B cell (primary cell): ENCODE measurements at places on chromosomes 7 and 10. TPM values are rescaled to one million over a fixed set of nuclear protein-coding genes. Genes with fewer than 3 reads are reported as not detected.
A peak's percentile ranks its signal among the peaks of the same experiment; 100 is the strongest.

The CPEB3 gene
- 1.6 and 2.0 TPM in 2 replicates for polyA plus RNA-seq

The TAS2R41 gene
- not detected in 2 replicates for polyA plus RNA-seq

The FEZF1 gene
- polyA plus RNA-seq: not detected in 2 replicates

The ELOVL3 gene
- not detected in 2 replicates for polyA plus RNA-seq

The ZNF365 gene
- polyA plus RNA-seq: 0.03 and 0.06 TPM in 2 replicates

The GDF2 gene
- polyA plus RNA-seq: not detected in 2 replicates

The NPY4R gene
- polyA plus RNA-seq: not detected in 2 replicates

The APBB1IP gene
- polyA plus RNA-seq: 60.1 and 69.5 TPM in 2 replicates

The TPST1 gene
- 17.0 and 25.4 TPM in 2 replicates for polyA plus RNA-seq

The SLC26A3 gene
- polyA plus RNA-seq: not detected in 2 replicates

The HOXA2 gene
- polyA plus RNA-seq: not detected in 2 replicates

The OR2A12 gene
- not detected in 2 replicates for polyA plus RNA-seq

- DNase-seq: no peak
Observed at GRCh38 chr10:81917666-81918065, 42.7 kb downstream of the NRG3 start.

- no peak for DNase-seq
Observed at GRCh38 chr7:104089612-104090011, 100.2 kb upstream of the RELN start.

DNA sequence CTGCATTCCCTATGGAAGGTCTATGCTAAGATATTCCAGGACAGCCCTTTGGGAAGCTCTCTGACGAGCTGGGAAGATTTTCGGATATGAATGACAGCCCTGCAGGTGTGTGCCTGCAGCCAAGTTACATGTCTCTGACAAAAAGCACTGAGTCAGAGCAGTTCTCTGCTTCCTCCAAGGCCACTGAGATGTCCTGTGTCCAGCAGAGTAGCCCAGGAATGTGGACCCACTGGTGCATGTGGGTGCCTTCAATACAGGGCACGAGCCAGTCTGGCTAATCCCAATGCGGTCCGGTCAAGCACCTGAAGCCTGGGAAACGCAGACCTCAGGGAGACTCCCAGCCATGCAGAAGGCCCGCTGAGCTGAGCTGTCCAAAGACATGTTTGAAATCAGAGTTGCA lies 565.7 kb downstream of the TCERG1L start:
- no peak for DNase-seq

- no peak for DNase-seq
Observed at GRCh38 chr10:60367431-60367830, 22.2 kb downstream of the ANK3 start.

GRCh38 chr10:3208481-3209406 lies 36.2 kb upstream of the PITRM1 start:
- DNase-seq: peak; percentile 38

DNA sequence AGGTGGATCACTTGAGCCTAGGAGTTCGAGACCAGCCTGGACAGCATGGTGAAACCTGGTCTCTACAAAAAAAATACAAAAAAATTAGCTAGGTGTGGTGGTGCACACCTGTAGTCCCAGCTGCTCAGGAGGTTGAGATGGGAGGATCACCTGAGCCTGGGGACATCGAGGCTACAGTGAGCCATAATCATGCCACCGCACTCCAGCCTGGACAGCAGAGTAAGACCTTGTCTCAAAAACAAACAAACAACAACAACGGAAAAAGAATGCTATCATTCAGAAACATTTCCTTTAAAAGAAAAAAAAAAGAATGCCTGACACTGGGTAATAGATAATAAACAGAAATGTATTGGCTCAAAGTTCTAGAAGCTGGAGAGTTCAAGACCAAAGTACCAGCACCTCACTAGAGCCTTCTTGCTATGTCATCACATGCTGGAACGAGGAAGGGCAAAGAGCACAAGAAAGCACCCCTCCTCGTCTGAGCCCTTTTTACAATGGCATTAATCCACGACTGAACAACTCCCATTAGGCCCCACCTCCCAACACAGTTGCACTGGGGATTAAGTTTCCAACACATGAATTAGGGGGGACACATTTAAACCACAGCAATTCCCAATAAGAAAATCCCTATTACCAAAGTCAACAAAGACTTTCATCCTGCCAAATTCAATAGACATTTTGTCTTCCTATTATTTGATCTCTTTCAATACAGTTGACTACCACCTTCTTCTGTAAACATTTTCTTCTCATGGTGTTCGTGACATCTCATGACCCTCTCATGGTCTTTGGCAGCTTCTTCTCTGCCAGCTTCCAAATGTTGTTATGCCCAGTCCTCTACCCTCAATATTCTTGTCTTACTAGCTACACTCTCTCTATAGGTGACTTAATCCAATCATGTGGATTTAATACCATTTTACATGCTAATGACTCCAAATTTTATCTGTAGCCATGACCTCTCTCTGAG lies 20.0 kb downstream of the AKR1D1 start:
- DNase-seq: no peak

DNA sequence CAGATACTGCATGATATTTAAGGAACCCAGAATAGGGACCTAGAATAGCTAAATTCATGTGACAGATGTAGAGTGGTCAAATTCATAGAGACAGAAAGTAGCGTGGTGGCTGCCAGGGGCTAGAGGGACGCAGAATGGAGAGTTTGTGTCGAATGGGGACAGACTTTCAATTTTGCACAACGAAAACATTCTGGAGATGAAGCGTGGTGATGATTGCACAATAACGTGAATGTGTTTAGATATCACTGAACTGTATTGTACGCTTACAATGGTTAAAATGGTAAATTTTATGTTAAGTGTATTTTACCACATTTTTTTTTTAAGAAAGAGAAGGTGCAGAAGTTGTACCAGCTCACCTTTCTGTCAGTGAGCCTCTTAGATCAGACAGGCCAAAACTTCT lies 137.8 kb upstream of the TNS3 start:
- DNase-seq: no peak

DNA sequence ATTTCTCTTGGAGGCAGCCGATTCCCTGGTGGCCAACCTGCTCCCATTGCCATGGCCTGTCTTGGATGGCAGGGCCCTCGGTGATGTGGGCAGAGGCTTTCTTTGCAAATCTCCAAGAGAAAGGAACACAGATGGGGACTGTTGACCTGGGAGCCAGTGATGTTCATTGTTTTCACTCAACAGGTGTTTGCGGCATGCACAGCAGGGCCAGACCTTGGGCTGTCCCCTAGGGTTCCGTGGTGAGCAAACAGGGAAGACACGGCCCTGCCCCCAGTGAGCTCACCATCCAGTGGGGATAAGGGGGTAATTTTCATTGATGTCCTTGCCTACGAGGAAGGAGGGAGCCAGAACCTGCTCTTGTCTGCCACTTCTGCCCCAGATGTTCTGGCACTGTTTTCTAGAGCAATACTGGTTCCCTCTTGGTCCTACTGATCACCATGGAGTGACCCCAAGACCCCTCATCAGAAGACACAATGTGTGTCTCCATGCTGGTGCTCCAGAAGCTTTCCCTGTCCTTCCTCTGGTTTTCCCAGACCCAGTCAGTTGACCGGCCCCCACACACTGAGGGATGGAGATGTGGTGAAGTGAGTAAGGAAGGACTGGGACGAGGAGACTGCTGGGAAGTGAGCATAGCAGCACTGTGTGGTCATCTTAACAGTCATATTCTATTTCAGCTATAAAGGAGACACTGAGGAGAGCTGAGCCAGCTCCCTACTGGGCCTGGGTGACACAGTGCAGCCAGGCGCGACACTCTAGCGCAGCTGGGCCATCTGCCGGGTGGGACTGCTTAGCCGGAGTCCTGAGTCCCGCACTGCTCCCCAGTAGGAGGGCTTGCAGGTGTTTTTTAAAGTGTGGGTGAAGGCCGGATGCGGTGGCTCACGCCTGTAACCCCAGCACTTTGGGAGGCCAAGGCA lies 20.4 kb upstream of the FIGNL1 start:
- no peak for DNase-seq

DNA sequence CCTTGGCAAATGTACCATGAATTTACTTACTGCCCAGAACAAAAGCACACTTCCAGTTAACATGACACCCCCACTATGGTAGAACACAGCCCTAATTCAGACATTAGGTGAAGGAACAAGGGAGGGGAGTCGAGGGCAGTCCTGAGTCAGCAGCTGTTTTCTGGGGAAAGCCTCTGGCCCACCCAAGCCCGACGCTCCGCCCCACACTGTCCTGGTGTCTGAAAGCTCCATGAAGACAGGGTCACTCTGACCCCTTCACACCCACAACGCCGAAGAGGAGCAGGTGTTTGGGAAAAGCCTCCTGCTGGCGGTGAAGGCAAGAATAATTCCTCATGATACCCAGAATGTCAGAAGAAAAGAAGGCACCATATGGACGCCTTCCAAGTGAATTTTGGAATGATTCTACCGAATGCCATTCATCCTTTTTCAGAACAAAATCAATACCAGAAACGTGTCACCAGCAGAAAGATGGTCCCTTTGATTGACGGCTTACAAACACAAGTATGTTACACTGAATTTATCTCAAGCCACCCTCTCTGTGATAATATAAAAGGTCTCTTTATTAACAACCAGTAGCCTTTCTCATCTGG lies 172.1 kb downstream of the DIP2C start:
- DNase-seq: no peak

- no peak for DNase-seq
Observed at GRCh38 chr10:3592424-3592823, 192.6 kb downstream of the KLF6 start.

GRCh38 chr10:99658622-99659030 lies 683 bp upstream of the ENTPD7 start:
- DNase-seq: no peak

DNA sequence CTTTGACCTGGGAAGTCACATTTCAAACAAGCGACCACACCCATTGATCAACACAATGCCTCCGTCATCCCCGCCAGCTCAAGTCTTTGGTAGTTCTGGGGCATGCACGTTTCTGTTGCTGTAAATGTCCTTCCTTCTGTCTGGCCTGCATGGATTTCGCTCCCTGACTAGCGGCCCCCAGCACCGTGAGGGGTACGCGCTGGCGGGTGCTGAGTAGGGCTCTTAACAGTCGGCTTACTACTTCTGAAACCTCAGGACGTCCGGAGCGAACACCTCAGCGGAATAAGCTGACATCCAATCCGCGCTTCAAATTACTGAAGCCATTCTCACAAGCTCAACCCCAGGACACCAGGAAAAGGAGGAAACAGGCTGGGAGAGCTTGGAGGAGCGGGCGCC lies 505 bp downstream of the NUDCD3 start:
- DNase-seq: no peak

DNA sequence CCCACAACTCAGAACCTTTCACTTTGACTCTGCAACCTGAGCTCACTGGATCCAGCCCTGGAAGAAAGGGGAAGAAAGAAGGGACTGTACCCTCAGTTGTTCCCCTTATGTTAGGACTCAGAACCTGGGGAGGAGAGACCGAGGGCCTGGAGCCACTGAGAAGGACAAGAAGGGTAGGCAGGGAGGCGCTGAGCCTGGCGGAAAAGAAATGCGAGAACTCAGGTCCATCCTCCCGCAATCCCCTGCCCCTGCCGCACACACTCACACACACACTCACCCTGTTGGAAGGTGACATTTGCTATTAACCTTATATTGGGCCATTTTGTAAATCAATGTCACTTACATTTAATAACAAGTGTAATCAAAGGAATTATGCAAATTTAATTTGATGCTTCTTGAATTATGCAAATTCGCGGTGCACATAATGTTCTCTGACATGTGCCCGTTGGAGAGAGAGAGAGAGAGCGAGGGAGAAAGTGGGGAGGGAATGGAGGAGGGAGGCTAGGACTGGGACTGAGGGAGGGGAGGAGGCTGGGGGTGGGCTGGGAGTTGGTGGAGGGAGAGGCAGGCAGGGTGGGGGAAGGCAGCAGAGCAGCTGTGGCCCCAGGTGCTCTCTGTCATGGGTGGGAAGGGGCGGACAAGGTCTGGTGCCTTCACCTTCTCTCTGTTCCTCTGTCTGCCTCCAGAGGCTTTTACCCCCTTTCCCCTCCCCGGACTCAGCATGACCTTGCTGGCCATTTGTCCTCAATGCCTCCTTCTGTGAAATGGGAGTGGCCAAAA lies 99.6 kb upstream of the PAX2 start:
- DNase-seq: no peak

- no peak for DNase-seq
Observed at GRCh38 chr7:26696161-26696560, 168.2 kb downstream of the SKAP2 start.

DNA sequence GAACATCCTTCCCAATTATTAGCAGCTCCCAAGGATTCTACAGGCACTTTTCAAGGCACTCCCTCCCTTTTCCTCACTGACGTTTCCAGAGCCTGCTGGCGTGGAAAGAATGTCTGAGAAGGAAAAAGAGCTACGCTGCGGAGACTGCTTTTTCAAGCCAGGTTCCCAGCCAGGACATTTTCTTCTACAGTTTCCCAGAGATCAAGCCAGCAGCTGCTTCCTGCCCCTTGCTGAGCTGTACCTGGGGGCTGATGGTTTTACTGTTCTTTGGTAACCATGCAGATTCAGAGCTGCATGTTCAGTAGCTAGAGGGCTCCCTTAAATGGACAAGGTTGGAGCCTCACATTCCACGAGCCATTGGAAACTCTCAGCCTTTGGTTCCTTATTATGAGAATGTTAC lies 133.4 kb downstream of the EVX1 start:
- DNase-seq: no peak

DNA sequence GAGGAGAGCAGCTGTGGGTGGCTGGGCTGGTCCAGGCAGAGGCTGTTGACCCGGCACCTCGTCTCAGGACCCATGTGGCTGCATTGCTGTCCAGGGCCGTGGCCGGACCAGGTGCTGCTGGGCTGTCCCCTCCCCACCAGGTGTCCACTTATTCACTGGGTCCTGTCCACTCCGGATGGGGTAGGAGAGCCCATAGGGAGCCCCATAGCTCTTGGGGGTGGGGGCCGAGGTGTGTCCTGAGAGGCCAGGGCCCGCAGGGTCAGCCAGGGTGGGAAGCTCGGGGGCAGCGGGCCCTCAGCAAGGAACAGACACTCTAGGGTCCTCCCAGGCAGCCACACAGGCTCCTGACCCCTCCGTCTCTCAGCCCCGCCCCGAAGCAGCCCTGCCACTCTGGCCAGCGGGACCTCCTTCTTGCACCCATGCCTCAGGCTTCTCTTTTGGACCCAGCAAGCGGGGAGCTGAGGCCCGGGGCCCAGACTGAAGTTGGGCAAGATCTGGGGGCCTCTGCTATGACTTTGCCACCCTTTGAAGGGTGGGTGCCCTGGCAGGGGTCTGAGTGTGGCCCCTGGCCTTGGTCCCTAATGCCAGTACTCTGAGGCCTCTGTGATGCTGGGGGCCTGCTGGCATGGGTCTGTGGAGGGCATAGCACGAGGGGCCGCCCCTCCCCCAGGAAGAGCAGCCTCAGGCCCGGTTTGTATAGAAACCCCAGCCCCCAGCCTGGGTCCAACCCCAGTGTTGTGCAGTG lies 86.4 kb downstream of the NKX6-2 start:
- no peak for DNase-seq

DNA sequence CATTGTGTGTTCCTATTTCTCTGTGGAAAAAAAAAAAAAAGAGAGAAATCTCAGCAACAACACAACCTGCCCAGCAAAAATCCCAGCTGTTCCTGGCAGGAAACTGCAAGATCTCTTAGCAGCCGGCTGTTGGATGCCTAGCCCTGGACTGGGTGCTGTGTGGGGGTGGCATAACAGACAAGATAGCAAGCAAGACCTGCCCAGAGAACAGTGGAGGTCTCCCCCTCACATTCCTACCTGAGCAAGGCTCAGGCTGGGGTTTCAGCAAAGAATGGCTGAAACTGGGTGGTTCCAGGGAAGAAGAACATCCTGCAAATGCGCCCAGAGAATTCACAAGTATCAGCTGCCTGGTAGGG lies 248.8 kb upstream of the ZMIZ1 start:
- no peak for DNase-seq
